Thoracic aorta (tissue), 2 donors: ENCODE measurements at places on chromosomes 2 and 18.

GRCh38 chr2:227183657-227184367 is 19.4 kb downstream of the COL4A3 start:
- DNase-seq: no peak

GRCh38 chr18:48962994-48963561 is 12.3 kb upstream of the SMAD7 start:
- DNase-seq: no peak

DNA sequence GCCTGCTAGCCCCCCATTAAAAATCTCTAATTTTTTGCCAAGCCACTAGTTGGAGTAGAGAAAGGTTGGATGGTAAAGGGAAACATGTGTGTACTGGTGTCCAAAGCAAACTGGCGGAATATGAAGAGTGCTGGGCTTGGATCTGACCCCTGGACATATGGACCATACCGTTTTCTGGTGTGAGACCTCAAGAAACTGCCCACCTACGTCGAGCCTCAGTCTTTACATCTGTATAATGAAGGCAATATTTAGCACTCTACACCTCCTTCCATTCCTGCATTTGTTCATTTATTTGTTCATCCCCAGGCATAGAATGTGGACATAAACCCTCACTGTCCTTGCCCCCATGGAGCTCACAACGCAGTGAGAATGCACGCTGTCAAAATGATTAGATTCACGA is 142.4 kb downstream of the RHBDD1 start:
- DNase-seq: no peak

GRCh38 chr2:216404010-216404618 is 8.2 kb upstream of the SMARCAL1 start:
- no peak for DNase-seq

DNA sequence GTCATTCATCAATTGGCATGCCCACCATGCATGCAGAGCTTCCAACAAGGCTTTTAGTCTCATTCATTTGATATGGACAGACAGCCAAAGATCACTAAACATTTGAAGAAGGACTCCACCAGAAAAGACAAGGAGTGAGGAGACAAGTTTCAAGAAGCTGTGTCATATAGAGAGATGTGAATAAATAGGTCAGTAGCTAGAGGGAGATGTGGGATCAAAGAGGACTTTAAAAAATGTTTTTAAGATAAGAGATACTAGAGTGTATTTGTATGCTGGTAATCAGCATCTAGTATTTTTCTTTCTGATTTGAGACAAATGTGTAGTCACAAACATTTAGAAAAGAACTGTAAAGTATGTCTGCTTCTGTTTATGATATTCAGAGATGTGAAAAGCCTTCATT is 48.5 kb downstream of the ANTXR1 start:
- no peak for DNase-seq

DNA sequence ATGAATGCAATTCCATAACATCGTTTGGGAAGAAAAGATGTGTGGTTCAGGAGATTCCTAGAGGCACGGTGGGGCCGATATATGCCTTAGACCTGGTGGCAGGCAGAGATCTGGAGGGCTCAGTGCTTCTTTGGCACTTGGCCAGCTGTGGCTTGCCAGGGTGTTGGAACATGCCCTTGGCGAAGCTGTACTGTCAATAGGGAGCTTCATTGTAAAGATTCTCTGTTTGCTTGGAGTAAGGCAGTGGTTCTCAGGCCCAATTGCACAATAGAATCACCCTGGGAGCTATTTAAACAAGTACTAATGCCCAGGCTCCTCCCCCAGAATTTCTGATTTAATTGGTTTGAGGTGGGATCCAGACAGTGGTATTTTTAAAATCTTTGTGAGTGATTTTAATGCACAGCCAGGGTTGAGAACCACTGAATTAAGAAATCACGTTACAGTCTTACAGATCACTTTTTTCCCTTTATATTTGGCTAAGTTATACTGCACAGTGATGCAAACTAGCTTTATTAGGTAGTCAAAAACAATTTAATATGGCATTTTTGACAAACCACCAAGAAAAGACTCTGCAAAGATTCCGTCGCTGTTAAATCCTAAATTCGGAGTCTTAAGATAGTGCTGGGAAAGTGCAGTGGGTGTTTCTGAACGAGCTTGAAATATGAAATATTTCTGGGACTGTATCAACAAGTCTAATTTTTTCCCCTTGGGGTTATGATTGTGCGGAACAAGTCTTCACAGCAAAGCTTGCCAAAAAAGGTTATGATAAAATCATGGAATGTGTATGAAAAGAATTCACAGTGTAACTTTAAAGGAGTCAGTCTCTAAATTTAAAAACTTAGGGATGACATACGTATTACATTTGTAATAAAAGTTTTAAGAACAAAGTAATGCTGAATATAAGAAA is 78.0 kb downstream of the CRIM1 start:
- no peak for DNase-seq

DNA sequence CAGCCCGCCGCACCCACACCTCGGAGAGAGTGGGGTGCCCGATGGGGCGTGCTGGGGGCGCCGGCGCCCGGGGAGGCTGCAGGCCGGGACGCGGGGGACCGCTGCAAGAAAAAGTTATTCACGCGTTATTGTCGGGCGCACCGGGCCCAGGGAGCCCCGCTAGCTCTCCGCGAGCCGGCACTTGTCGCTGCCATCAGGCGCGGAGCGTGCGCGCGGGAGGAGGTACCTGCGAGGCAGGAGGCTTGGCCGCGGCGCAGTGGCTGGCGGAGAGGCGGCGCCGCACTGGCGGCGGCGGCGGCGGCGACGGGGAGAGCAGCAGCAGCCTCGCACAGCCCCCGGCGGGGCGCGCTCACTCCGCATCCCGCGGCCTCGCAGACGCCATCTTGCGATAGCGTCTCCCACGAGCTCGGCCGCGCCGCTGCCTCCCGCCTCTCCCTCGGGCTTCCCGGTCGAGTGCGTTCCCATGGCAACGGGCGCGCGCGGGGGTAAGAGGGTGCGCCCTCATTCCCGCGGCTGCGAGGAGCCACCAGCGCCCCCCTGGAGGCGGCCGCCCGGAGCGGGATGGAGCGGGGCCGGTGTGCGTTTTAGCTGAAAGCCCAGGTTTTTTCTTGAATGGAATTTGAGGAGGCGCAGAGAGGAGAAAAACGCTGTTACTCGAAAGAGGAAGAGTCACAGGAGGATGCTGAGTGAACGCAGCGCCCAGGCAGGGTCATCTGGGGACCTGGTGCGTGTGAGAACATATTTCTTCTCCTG is at the start of gene CHN1:
Gene CHN1, minus strand, starts transcription at position 402 of the 753 bp plus-strand sequence. CDS start 469 bp downstream, outside the sequence.
- peak; percentile 38 for DNase-seq

- DNase-seq: no peak
These were observed 250.6 kb downstream of the LTBP1 start for GRCh38 chr2:33197198-33197938.

DNA sequence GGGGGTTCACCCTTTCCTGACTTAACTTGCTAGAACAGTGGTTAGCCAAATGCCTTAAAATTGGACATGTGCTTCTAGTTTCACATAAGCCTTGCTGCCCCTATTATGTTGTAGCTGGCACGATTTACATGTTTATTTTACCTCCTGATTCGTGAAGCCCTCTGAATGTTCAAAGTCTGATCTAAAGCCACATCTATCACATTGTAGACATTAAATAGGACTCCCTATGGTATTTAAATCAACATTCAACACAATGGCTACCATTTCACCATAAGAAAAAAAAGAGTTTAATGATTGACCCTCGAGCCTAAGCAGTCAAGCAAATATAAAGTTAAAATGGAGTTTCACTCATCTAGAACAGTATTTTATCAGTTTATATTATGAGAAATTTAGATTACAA is 151.5 kb downstream of the GULP1 start:
- no peak for DNase-seq

- no peak for DNase-seq
These were observed 17.3 kb downstream of the CHCHD5 start for GRCh38 chr2:112601754-112602153.

GRCh38 chr2:97770445-97770844 is 57.1 kb downstream of the ZAP70 start:
- DNase-seq: no peak

- no peak for DNase-seq
These were observed 13.6 kb downstream of the TCF23 start for GRCh38 chr2:27162151-27163121.

DNA sequence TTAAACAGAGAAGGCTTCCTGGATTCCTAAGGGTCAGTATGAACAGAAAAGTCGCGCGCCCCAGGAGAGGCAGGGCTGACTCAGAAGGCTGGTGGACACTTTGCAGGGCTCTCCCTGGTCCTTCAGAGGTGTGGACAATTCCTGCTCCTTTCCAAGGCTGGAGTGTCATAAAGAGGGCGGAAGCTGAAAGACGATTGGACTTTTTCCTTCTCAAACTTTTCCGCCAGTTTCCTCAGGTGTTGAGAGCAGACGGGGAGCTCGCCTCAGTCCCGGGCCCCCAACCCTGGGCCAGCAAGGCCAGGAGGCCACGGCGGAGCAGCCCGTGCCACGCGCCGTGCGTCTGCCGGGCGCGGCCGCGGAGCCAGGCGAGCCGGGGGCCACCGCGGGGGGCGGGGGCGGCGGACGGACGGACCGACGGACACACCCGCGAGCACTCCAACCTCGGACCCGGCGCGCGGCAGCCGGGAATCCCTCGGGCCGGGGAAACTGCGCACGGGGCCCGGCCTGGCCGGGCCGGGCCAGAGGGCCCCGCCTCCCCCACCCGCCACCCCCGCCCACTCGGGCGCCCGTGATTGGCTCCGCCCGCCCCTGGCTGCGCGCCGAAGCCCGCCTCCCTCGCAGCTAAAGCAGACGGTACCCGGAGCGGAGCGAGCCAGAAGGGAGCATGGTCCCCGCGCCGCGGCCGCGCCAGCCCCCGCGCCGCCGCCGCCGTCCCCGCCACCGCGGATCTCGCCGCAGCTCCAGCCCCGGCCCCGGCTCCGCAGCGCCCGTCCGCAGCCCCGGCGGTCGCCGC is at the start of gene KLHL29:
Gene KLHL29, plus strand, starts transcription at position 629 of the 793 bp plus-strand sequence. CDS start 177,018 bp downstream, outside the sequence.
- DNase-seq: no peak

DNA sequence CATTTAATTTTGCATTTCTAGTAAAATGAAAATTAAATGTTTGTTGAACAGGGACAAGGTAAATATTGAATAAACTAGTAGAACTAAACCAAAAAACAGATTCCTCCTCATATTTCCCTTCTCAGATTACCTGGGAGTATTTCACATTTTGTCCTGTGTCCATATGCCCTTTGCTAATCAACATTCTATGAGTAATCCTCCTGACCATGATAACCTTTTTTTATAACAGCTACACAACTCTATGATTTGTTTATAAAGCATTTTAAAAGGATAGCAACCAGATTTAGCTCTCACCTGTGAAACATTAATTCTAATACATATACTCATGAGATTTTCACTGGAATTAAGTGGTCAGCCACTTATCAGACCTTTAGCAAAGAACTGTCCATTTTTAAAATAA is 7.1 kb upstream of the DSG2 start:
- DNase-seq: no peak

- DNase-seq: no peak
These were observed 206.5 kb upstream of the ZSWIM2 start for GRCh38 chr2:187055463-187055862.

- no peak for DNase-seq
These were observed 133.2 kb upstream of the EPAS1 start for GRCh38 chr2:46163804-46164528.

DNA sequence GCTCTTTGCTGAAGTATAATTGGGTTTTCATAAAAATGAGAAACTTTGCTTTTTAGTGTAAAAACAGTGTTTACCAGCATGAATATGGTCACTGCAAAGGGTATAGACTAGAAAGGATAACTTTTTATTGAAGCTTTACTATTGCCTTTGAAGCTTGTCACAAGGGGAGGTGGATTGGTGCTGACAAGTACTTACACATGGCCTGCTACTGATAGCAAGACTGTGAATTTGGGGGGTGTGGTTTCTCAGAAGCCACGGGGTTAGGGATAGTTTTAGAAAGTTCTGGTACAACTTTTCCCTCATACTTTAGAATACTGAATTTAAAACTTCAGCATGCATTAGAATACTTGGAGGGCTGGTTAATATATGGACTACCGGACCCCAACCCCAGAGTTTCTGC is 294.1 kb downstream of the SOCS6 start:
- DNase-seq: no peak

DNA sequence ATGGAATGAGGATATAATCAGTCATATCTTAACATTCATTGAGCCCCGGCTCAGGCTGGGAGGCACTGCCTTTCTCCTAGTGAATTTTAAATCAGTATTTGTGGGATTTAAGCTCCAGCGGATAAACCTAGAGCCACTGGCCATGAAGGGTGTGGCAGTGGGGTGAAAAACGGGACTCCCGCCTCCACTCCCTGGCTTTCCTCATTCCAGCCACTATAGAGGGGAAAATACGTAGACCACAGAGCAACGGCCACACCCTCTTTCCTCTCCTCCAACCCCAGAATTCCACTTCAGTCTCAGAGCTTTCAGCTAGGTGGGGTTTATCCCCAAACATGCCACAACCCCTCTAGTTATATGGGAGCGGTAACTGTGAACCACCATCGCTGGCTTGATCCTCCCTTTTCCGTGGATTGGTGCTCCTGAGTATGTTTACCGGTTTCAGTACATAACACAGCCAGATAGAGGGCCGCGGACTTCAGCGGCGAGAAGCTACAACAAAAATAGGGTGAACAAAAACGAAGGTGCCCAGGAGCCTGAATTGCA is 70.6 kb upstream of the ITGB6 start:
- no peak for DNase-seq

GRCh38 chr18:63320975-63321265 is 1.4 kb upstream of the BCL2 start:
- no peak for DNase-seq

- DNase-seq: no peak
These were observed 39.7 kb upstream of the EPAS1 start for GRCh38 chr2:46257476-46257875.

DNA sequence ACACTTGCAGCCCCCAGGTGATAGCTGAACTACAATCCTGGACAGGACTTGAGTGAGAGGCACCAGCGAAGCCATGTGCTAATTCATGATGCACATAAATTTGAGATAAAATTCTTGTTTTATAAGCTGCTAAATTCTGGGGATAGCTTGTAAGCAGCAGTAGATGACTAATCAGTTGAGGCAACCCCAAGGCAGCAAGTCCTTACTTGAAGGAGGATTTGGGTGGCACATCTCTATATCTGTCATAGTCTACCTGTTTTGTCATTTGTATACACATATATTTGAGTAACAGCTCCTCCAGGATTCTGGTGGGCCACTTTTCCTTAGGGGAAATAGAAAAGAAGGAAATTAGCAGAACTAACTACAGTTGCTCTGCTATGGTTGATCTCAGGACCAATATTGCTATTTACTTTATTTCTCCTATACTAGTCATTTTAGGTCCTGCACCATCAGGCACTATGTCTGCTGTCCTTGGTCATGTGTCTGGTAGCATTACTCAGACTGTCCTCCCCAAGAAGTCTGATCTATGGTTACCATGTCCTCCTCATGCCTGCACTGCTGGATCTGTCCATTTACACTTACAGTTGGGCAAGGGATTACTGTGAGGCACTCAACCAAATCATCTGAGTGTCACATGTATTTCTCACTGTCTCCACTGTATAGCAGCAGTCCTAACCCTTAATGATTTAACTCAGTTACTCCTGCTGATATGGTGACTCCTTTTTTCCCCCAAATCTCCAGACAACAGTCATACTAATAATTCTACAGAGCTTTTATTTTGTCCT is 436.0 kb upstream of the CWC22 start:
- no peak for DNase-seq

- DNase-seq: no peak
These were observed 46.4 kb upstream of the SPTBN1 start for GRCh38 chr2:54409752-54410151.

GRCh38 chr2:182368996-182369395 is 57.8 kb downstream of the PDE1A start:
- DNase-seq: no peak

GRCh38 chr2:102424754-102425153 is 1.8 kb downstream of the IL18RAP start:
- no peak for DNase-seq
